ENCODE measurements at places on chromosomes 1 and 21.

DNA sequence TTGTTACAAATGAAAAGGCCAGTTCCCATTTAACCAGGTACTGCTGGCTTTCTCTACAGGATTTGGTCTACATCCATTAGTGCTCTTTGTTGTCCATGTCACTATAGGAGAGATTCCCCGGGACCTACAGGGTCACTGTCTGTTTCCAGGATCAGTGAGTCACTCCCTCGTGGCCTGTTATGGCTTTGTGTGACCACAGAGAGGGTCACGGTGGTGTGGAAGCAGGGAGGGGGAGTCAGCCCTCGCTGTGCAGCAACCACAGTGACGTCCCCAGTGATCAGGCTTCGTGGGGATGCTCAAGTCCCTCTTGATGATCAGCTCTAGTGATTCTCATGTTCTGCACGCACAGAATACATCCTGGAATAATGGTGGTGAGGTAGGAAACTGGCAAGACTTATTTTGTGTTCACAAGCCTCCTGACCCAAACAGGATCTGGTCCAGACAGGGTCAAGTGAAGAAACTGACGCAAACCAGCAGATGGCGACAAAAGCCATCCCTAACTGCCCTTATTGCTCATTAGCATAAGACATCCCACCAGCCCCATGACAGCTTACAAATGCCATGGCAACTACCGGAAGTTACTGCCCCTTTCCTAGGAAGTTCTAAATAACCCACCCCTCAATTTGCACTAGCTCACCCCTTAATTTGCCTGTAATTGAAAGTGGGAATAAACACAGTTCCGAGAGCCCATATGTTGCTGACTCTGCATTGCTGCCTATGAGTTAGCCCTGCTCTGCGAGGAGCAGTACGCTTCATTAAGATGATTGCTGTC is 98.5 kb downstream of the DISC1 start:
- no peak for DNase-seq

GRCh38 chr1:167924102-167924501 is 10.2 kb upstream of the ADCY10 start:
- DNase-seq: no peak

DNA sequence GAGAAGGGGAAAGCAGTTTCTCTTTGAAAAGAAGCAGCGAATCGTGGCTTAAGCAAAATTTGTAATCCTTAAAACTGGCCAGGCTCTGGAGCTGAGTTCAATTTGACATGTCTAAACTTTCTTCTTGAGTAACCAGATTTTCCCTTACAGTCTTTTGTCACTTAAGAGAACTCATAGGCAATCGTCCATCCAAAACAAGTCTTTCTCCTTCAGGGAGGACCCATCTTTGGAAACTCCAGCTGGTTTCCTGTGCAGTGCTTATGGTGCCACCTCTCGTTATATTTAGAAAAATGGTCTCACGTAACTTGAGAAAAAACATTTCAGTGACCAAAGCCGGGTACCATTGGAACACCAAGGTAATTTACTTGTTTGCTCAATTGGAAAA is 1.8 kb upstream of the PTTG1IP start:
- no peak for DNase-seq

DNA sequence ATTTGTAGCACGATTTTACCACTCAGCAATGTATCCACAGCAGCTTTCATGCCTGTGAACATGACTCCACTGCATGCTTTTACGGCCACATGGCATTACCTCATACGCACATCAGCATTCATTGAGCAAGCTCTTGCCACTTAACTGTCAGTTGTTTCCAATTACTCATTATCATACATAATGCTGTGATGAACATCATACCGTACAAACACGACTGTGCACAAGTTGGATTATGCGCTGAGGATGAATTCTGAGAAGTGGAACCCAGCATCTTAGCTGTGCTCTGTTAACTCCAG is 9.6 kb downstream of the UMODL1 start:
- no peak for DNase-seq

DNA sequence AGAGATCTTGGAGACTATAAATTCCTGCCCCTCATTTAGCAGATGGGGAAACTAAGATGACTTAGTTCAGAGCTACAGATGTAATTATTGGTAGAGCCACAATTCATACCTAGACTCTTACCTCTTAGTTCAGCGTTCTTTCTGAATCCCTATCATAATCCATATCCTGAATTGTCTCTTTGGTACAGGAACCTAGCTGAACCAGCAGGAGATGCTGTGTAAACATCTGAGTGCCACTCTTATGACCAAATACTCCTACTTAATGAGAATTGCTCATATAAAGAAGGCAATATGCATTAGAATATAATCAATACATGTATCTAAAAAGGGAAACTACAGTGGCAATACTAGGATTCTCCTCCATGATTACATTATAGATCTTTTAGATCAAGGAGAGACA is 459.0 kb downstream of the SIPA1L2 start:
- DNase-seq: no peak

DNA sequence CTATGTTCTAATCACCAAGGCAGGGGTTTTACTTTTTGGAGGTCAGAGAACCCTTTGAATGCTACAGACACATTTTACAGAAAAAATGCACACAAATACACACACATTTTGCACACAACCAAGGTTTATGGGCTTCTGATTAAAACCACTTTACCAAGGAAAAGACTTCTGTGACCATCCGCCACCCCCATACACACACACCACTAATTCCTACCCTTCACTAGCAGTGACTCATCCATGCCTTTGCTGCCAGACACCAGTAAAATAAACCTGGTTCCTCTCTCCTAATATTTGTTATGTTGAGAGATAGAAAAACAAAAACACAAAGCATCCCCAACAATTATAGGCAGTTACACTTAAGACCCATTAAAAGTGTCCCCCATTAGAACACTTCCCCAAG is 12.9 kb downstream of the PIGM start:
- no peak for DNase-seq

GRCh38 chr1:150192012-150192411 is 42.3 kb downstream of the PLEKHO1 start:
- DNase-seq: no peak

- no peak for DNase-seq
Observed at GRCh38 chr1:27116697-27117096, 38.2 kb downstream of the SLC9A1 start.

Measured in left ventricle myocardium inferior (tissue), 1 donor.